Activated T-helper 1 cell treated with anti-CD3 and anti-CD28 coated beads, Interleukin-2, amount 50 U/mL, for 16 hours (primary cell): ENCODE measurements at places on chromosomes 4 and X.

DNA sequence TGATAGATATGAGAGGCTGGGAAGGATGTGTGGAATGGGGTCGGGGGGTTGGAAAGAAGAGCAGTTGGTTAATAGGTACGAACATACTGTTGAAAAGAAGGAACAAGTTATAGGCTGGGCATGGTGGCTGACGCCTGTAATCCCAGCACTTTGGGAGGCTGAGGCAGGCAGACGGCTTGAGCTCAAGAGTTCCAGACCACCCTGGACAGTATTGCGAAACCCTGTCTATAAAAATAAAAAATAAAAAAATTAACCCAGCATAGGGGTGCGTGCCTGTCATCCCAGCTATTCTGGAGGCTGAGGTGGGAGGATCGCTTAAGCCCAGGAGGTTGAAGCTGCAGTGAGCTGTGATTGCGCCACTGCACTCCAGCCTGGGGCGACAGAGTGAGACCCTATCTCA, 58.5 kb upstream of the NHSL2 start:
- no peak for DNase-seq

- DNase-seq: no peak
These were observed 50.3 kb upstream of the OTUD4 start for GRCh38 chr4:145230726-145231125.

DNA sequence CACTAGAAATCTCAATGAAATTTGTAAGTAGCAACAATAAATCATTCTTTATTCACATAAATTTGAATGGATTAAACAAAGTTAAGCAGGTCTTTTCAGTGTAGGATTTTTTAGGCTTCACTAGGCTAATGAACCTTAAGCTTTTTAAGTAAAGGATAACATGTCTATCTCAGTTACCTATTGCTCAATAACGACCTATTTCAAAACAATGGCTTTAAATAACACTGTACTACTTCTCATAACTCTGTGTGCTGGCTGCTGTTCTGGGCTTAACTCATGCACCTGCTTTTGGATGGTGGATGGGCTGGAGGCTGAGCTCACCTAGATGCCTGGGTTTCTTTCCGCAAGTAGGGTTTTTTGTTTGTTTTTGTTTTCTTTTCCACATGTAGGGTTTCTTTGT, 495.0 kb upstream of the SLIT2 start:
- DNase-seq: no peak

- DNase-seq: no peak
These were observed 179.5 kb downstream of the SMIM20 start for GRCh38 chr4:26093551-26093950.

- DNase-seq: no peak
These were observed 116.2 kb downstream of the GATB start for GRCh38 chr4:151644622-151645021.

DNA sequence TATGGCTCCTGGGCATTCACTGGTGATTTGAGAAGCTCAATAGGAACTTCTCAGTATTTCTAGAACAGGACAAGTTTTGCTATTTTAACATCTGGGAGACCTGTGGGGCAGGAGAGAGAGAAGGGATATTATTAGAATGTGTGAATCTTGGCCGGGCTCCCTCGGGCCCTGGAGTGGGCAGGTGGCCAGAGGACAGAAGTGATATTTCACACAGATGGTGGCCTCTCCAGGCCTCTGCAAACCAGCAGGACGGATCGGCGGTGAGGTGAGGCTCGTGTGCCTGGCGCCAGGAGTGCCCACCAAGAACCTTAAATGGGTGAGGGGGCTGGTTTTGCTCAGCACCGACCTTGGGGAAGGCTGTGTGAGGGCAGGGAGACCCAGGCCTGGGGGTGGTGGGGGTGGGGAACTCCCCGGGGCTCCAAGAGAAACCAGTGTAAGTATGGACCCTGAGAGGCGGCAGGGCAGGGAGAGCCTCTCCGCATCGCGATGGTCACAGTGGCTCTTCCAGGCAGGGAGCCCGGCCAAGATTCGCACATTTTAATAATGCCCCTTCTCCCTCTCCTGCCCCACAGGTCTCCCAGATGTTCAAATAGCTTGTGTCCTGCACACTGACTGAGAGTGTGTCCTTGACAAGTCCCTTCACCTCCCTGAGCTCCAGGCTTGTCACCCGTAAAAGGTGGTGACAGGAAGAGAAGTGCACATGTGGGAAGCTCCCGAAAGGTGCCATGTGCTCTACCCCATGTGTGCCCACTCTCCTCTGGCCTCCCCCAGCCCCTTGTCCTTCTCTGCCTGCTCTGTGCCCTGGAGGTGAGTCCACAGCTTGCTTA, 64.9 kb downstream of the SORCS2 start:
- no peak for DNase-seq

- no peak for DNase-seq
These were observed 84.0 kb downstream of the NHSL2 start for GRCh38 chrX:71994601-71995000.
